ENCODE measurements at places on chromosomes 5 and 9.

DNA sequence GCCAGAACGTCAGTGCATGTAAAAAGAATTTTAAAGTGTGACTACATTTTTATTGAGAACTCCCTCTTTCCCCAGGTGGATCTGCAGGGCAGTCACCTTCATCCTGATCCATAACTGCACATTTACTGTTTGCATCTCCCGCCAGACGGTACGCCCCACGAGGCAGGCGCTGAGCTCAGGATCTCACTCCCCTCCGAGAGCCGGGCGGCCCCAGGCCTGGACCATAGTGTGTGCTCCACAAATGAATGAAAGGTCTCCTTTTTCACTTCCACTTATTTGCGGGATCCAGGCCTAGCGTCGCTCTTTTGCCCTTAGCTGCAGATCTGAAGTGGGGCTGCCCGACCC, 378 bp downstream of the DROSHA start:
- peak; percentile 12 for DNase-seq

GRCh38 chr9:36007316-36007708, 29.4 kb upstream of the RECK start:
- no peak for DNase-seq

DNA sequence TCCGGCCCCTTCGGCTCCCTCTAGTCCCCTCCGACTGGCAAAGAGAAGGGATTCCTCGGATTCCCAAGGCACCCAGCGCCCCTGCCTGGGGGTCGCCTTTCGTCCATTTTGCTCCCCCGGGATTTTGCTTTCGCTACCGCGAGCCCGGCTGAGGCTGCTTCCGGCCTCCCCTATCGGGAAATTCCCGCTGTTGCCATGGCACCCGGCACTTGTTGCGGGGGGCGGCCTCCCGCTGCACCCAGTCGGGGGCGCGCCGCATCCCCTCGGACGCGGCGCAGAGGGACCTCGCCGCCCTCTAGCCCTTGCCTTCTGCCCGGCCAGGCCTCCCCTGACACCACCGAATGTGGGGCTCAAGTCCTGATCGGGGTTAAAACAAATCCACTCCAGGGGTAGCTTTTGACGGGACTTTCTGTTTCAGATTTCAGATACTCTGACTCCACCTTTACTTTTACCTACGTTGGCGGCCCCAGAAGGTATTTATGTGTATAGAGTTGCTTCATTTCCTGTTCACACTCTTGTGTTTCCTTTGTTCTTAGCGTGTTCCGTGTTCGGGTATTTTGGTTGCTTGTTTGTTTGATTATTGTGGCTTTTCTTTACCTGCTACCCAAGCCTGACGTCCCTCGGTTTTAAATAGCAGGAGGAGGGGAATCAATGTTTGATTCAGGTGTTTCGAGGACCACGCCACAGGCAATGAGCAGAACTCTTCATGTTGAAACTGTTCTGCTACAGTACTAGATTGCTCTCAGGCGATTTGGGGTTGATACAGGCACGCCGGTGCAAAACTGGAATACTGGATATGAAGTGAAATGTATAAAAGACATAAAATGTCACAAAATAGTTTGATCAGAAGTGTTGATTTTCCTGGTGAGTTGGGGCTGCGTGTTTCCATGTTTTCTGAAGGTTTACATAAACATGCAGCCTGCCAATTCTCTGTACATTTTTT, 1.5 kb downstream of the PARP8 start:
- DNase-seq: peak; percentile 71

- peak; percentile 72 for DNase-seq
Observed at GRCh38 chr9:96327694-96328352, 25.8 kb upstream of the HSD17B3 start.

GRCh38 chr5:115685490-115685889, 59.7 kb upstream of the TMED7 start:
- DNase-seq: no peak

DNA sequence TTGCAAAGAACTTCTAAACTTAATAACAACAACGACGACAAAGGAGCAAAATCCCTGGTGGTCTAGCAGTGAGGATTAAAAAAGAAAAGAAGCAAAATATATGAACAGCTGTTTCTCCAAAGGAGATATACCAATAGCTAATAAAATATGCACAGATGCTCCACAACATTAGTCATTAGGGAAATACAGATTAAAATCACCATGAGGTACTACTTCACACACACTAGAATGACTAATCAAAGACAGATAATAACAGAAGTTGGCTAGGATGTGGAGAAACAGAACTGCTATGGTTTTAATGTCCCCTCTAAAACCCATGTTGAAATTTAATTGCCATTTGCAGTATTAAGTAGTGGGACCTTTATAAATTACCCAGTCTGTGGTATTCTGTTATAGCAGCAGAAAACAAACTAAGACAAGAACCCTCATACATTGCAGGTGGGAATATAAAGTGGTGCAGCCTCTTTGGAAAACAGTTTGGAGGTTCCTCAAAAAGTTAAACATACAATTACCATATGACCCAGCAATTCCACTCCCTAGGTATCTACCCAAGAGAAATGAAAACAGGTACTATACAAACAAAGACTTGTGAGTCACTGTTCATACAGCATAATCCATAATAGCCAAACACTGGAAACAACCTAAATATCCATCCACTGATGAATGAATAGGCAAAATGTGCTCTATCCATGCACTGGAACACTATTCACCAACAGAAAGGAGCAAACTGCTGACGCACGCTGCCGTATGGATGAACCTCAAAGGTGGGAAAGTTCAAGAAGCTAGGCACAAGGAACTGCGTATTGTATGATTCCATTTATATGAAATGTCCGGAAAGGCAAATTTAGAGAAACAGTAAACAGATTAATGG, 11.4 kb upstream of the DUSP1 start:
- DNase-seq: peak; percentile 68

- peak; percentile 69 for DNase-seq
Observed at GRCh38 chr9:95506678-95507463, 9.9 kb downstream of the PTCH1 start.

DNA sequence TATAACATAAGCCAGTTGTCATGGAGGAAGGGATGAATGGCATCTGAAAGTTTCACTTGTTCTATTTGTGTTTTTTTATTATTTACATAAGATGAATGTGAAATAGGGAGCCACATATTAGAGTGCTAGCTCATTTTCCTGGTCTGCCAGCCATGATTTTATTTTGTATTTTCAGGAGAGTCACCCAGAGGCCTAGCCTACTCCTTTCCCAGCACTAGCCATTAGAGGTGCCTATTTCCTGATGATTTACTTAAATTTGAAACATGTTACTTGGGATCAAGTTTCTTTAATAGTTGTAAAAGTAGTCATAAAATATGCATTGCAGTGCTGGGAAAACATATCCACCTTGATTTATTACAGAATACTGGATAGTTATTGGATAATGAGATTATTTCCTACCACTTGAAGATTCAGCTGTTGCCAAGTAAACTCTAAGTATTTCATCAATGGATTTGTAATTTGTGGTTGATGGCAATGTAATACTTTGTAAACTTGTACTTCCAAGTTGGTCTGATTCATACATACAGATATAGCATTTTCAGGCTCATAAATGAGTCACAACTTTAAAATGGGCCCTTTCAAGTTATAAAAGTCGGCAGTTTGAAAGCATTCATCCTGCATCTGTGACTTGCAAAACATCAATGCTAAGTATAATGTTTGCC, 50.8 kb downstream of the KCNN2 start:
- DNase-seq: peak; percentile 85

All from EL (cell line).